ENCODE measurements at places on chromosomes 6 and 20.

DNA sequence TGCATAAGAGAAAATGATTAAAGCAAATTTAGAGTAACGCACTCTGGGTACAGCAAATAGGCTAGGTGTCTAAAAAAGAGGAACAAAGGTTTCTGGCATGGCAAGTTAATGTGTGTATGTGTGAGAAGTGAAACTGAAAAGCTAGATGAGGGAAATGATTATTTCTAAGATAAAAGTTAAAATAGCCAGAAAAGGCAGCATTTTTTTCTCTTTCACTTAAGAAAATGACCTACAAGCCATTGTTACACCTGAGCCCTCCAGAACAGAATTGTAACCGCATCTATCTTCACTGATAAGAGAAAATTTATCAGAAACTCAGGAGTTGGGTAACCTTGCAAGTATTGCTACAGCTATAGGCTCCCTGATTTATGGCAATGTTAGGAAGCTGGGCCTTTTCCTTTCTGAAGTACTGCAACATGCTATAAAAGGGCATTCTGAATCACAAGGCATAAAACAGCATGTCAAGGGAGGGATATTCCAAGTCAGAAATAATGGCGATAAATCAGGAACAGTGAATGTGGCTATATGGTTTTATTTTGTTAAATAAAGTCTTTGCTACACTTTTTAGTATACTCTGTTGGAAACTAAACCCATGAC, 395.3 kb downstream of the TBC1D32 start:
- no peak for DNase-seq

DNA sequence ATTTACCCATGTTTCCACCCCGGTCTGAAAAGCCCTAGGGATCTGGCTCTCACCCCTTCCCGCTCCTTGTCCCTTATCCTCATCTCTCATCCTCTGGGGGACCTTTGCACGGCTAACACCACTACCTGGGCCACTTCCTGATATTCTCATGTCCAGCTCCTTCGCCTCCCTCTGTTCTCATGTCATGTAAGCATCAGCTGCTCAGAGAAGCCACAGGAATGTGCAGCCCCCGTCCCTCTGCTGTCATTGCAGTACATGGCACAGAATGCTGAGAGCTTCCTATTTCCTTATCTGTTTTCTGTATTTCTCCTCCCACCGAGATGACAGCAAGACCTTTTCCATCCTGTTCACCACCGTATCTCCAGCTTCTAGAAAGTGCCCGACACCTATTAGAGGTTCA, 102.4 kb downstream of the MTHFD1L start:
- no peak for DNase-seq

DNA sequence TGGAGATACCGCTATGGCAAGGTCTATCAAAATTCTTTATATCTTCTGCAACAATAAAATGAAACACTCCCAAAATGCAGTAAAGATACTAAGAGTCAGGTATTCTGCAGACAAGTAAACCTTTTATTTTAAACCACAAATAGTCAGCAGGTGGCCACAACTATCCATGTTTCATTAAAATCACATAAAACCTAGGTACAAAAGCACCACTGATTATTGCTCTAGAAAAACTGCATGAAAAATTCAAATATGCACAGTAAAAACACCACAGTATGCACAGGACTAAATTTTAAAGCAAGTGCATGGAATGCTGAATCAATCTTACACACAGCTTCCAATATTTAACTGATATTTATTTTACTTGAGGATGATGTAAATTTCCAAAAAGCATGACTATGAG, 33.3 kb downstream of the HMGN3 start:
- DNase-seq: no peak

GRCh38 chr6:5814116-5814515, 192.6 kb downstream of the NRN1 start:
- no peak for DNase-seq

DNA sequence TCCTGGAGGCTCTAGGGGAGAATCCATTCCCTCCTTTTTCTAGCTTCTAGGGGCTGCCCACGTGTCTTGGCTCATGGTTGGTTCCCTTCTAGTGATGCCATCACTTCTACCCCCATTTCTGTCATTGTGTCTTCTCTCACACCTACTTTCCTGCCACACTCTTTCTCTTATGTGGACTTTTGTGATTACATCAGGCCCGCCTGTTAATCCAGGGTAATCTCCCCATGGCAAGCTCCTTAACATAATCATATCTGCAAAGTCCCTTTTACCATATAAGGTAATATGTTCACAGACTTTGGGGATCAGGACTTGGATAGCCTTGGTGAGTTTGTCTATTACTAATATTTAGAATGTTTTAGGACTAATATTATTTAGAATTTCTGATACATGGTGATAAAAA, 111.9 kb downstream of the DNAH8 start:
- DNase-seq: no peak

DNA sequence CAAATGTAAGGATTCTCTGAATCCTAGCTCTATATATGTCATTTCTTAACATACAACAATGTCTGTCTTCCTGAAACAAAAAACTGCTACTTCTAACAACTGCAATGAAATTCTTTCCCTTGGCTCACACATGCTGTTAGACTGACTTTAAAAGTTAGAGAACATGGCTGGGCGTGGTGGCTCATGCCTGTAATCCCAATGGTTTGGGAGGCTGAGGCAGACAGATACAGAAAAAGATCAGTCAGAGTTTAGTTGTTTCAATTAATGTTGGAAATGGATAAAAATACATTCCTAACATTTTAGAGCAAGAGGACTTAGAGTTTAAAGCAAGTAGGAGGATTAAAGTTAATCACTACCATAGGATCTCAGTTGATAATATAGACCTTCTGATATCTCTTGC, 28.7 kb upstream of the KIAA1586 start:
- DNase-seq: no peak

DNA sequence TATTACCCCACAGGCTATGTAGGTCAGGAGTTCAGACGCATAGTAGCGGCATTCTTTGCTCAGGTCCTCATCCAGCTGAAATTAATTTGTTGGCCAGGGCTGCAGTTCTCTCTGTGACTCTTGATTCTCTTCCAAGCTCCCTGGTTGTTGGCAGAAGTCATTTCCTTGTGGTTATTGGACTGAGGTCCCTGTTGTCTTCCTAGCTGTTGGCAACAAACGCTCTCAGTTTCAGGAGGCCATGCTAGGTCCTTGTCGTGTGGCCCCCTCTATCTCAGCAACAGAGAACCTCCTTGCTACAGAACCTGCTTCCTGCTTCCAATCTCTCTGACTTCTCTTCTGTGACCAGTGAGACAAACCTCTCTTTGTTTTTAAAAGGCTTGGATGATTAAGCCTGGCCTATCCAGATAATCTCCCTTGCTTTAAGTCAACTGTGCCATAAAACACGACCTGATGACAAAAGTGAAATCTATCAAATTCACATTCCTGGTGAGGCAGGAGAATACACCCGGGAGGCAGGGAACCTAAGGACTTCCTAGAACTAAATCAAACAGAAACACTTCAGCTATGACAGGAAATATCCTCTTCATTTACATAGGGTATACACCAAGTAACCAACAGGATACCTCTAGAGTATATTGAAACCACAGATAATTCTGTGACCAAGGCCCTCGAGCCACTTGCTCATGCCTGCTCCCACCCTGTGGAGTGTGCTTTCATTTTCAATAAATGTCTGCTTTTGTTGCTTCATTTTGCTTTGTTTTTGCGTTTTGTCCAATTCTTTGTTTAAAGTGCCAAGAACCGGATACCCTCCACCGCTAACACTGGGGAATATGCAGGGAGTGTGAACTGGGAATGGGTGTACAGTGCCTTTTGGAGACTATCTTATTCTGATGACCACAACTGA, 196.0 kb downstream of the BTBD3 start:
- DNase-seq: no peak

GRCh38 chr6:155085582-155086257, 90.6 kb downstream of the TIAM2 start:
- peak; percentile 36 for DNase-seq

DNA sequence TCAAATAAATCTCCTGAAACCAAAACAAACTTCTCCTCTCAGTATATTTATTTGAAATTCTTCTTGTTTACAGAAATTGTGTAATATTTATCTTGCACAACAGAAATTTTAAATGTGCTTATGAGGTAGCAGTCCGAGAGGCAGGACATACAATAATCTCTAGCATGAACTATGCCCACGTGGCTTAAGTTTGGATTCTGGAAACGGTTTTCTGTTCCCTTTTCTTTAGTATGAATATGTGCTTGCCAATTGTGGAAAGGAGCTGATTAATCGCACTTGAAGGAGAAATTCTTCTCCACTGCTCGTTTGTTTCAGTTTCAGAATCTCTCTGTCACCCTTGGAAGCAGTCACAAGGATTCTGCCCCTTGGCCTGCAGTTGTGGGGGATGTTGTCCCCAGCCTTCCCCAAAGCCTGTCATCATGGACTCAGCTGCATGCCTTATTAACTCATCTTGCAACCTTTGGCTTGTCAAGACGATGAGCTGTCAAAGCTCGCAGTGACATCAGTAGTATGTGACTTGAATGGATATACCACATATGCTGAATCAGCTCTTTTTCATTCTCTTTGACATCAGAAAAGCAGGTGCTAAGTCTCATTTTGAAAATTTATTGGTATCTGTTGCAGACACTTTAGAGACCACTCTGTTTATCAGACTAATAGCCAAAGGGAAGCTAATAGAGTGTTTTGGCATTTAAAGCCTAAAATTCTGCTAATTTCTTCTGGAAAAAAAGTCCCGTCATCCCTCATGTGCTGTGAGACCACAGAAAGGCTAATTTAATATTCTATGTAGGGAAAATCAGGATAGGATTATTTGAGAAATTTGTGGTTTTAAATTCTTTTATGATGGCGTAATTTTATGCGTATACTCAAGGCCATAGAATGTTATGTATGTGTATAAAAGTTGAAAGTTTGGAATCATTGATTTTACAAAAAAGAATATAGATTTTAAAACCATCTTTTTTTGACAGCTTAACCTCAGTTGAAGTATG, 186.8 kb downstream of the ARID1B start:
- no peak for DNase-seq

GRCh38 chr20:4244700-4245485, 229.5 kb upstream of the RNF24 start:
- no peak for DNase-seq

GRCh38 chr6:111147440-111147839, 60.1 kb downstream of the SLC16A10 start:
- no peak for DNase-seq

DNA sequence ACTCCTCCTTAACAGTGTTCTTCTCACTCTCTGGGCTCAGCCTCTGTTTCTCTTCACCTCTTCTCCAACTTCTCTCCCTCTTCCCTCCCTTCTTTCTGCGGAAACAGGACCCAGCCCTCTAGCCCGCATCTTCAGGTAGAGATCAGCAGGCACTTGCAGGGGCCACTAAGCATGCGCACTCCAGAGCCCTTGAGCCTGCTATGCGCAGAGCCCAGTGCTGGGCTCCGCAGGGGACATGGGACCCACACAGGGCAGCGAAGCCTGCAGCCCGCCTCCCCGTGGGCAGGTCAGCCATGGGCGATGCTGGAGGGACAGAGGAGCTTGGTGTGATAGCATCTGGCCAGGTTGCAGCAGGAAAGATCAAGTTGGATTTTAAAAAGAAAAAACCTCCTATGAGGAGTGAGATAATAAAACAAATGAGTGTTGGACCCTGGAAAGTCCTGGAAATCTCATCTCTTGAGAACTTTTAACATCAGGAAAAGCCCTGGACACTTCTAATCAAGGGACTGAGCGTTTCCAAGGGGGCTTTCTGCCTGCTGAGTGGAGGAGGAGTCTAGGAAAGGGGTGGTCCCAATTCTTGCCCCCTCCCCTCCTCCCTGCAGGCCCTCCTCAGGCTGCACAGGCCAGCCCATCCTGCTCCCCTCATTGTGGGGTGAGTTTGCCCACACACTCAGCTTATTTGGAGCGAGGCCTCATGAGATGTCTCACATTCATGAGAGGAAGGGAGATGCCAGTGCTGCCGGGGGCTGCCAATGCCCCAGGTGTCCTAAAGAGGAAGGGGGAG, 71.9 kb downstream of the MDGA1 start:
- no peak for DNase-seq

DNA sequence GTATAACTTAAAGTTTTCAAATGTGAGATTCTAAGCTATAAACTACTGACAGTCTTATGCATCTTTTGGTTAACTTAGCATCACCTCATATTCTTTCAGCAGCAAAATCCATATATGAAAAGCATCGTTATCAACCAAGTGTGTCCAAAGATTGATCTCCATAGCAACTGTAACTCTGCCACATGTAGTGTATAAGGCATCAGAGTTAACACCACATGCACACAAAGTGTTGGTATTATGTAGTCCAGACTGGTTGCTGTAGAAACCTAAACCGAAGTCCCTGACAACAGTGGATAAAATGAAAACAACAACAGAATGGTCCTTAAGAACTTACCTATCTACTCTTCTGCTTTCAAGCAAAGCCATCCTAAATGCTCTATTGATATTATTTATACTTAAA, 39.6 kb downstream of the PDSS2 start:
- no peak for DNase-seq

- DNase-seq: no peak
Observed at GRCh38 chr6:112827793-112828192, 480.7 kb downstream of the RFPL4B start.

- DNase-seq: no peak
Observed at GRCh38 chr6:133724726-133725125, 164.2 kb upstream of the TCF21 start.

- no peak for DNase-seq
Observed at GRCh38 chr6:42482174-42482573, 30.4 kb upstream of the TRERF1 start.
